ENCODE measurements at places on chromosomes 13 and 19.

GRCh38 chr19:13195678-13196077 lies 45.5 kb downstream of the IER2 start:
- DNase-seq = peak; percentile 78

GRCh38 chr13:49625392-49626079 lies 2.8 kb upstream of the ARL11 start:
- DNase-seq = no peak

- DNase-seq = no peak
Observed at GRCh38 chr13:36261976-36262375, 35.6 kb downstream of the CCDC169 start.

GRCh38 chr13:110359840-110360301 lies 52.8 kb downstream of the COL4A2 start:
- no peak for DNase-seq

DNA sequence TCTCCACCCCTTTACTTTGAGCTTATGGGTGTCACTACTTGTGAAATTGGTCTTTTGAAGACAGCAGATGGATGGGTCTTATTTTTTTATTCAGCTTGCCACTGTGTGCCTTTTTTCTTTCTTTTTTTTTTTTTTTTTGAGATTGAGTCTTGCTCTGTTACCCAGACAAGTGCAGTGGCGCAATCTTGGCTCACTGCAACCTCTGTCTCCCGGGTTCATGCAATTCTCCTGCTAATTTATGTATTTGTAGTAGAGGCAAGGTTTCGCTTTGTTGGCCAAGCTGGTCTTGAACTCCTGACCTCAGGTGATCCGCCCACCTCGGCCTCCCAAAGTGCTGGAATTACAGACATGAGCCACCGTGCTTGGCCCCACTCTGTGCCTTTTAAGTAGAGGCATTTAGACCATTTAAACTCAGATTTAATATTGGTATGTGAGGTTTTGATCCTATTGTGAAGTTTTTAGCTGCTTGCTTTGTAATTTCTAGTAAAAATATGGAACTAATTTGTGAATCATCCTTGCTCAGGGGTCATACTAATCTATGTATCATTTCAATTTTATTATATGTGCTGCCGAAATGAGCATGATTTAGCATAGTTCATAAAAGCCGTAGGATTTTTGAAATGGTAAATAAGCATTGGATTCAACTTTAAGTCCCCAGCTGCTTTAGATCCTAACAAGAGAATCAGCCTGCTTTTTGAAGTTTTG lies 584.5 kb downstream of the SLITRK1 start:
- DNase-seq = no peak

GRCh38 chr13:112849500-112849899 lies 119.5 kb upstream of the MCF2L start:
- DNase-seq = no peak

DNA sequence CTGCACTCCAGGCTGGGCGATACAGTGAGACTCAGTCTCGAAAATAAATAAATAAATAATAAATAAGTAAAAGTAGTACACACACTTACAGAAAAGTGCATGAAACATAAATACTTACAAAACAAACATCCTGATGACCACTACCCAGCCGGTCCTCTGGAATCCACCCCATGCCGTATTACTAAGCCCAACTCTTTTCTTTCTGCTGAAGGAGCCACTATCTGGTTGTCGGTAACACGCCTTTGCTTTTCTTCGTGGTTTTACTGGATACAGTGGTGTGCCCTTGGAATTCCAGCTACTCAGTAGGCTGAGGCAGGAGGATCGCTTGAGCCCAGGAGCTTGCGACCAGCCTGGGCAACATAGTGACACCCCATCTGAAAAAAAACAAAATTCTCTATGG lies 39.4 kb downstream of the CELF5 start:
- DNase-seq = no peak

DNA sequence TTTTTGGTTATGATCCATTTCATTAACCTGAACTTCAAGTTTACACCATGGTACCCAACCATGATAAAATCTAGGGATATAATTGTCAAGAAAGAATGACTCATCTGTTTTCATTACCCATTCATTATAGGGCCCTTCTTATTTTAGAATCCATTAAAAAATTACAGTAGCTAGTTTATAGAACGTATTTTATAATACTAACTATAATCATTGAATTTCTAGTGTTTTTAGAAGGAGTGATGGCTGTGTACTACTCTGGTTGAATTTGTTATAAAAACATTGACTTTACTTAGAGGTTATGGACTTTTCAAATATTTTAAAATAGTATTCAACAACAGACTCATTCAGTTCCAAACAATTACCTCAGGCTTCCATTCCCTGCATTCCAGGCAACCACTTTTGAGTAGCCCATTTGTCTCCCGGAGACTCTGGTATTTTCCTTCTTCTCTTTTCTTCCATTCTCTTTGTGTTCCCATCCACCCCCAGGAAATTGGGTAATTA lies 71.9 kb upstream of the KLF12 start:
- no peak for DNase-seq

- DNase-seq = no peak
Observed at GRCh38 chr13:45432737-45433380, 14.7 kb upstream of the SLC25A30 start.

GRCh38 chr19:32396046-32396652 lies 9.4 kb upstream of the DPY19L3 start:
- DNase-seq = no peak

- DNase-seq = no peak
Observed at GRCh38 chr13:99465454-99465853, 35.8 kb upstream of the TM9SF2 start.

- no peak for DNase-seq
Observed at GRCh38 chr19:4449639-4450028, 8.0 kb downstream of the UBXN6 start.

GRCh38 chr13:50370303-50370950 lies 355.2 kb downstream of the KCNRG start:
- no peak for DNase-seq

DNA sequence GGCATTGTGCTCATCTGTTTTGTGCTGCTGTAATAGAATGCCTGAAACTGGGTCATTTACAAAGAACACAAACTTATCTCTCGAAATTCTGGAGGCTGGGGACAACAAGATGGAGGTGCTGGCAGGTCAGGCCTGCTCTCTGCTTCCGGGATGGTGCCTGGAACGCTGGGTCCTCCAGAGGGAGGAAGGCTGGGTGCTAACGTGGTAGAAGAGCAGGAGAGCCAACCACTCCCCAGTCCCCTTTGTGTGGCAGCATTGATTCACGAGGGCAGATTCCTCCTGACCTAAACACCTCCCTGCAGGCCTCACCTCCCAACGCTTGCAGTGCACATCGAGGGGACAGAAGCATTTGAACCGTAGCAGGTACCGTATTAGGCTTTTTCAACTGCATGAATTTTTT lies 34.1 kb upstream of the TFDP1 start:
- DNase-seq = no peak

DNA sequence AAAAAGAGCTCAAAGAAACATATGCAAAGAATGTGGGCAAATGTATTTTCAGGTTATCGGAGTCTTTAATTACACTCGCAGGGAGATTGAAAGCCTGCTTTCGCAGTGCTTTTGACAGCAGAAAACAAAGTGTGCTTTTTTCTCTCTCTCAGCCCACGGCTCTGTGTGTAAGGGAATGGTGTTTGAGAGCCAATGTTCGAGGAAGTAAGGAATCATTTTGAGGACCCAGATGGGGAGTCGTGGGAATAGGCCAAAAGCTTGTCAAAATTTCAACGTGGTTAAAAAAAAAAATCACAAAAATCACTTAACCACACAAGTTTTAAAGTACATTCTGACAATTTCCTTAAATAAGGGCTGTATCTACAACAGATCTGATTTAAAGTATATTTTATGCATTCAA lies 197.1 kb upstream of the IRS2 start:
- no peak for DNase-seq

DNA sequence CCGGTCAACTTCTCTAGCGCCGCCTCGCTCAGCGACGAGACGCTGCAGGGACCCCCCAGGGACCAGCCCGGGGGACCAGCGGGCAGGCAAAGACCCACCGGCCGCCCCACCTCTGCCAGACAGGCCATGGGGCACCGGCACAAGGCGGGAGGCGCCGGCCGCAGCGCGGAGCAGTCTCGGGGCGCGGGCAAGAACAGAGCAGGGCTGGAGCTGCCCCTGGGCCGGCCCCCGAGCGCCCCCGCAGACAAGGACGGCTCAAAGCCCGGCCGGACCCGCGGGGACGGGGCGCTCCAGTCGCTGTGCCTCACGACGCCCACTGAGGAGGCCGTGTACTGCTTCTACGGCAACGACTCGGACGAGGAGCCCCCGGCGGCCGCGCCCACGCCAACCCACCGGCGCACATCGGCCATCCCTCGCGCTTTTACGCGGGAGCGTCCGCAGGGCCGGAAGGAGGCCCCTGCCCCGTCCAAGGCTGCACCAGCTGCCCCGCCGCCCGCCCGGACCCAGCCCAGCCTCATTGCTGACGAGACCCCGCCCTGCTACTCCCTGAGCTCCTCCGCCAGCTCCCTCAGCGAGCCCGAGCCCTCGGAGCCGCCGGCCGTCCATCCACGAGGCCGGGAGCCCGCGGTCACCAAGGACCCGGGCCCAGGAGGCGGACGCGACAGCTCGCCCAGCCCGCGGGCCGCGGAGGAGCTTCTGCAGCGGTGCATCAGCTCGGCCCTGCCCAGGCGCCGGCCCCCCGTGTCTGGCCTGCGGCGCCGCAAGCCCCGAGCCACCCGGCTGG lies 11.3 kb downstream of the C19orf25 start:
- DNase-seq = no peak

GRCh38 chr13:53201454-53202225 lies 173.0 kb downstream of the OLFM4 start:
- DNase-seq = peak; percentile 12

GRCh38 chr13:111968336-111969010 lies 98.5 kb upstream of the SOX1 start:
- no peak for DNase-seq

GRCh38 chr13:44373601-44374347 lies at the start of gene SERP2:
TSS of gene SERP2 (plus strand) at chr13:44373824. CDS start at chr13:44374026, 202 bp downstream.
- no peak for DNase-seq

DNA sequence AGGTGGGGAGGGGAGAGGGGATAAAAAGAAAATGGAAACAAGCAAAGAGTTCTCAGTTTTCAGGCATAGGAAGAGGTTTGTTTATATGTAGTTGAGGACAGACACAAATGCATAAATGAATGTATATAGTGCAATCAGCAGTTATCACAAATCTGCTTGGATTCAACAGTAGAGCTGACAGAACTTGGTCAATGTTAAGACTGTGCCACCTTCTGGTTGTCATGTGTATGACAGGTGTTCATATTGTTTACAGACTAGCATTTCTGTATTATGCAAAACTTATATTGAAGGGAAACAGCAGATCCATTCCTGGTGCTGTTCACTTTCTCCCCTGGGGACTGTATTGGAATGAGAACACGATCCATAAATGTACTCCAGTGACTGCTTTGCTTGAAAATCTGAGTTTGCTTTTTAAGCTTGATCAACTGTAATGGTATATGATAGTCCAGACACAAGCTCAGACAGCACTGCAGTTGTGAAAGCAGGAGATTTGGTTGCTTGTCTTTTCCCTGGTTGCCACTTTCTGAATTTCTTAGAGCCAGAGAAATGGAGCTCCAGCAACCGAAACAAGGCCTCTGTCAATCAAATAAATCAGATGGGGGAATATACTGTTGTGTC lies 319.5 kb upstream of the OBI1 start:
- peak; percentile 36 for DNase-seq

- peak; percentile 87 for DNase-seq
Observed at GRCh38 chr19:584240-585001, 5.3 kb upstream of the HCN2 start.

DNA sequence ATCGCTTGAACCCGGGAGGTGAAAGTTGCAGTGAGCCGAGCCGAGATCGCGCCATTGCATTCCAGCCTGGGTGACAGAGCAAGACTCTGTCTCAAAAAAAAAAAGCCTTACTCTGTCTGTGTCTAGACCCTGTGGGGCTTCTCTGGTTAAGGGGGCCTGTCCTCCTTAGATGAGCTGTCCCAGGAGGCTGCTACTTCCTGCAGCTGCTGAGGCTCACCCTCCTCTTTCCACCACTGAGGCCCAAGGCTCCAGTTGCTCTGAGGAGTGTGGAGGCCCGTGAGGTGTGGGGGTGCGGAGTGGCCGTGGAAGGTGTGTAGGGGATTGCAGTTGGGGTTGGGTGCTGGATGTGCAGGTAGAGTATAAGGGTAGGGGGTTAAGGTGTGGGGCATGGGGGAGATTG lies 22.1 kb upstream of the RASA3 start:
- DNase-seq = no peak

GRCh38 chr19:29217616-29218015 lies 4.7 kb upstream of the UQCRFS1 start:
- no peak for DNase-seq

DNA sequence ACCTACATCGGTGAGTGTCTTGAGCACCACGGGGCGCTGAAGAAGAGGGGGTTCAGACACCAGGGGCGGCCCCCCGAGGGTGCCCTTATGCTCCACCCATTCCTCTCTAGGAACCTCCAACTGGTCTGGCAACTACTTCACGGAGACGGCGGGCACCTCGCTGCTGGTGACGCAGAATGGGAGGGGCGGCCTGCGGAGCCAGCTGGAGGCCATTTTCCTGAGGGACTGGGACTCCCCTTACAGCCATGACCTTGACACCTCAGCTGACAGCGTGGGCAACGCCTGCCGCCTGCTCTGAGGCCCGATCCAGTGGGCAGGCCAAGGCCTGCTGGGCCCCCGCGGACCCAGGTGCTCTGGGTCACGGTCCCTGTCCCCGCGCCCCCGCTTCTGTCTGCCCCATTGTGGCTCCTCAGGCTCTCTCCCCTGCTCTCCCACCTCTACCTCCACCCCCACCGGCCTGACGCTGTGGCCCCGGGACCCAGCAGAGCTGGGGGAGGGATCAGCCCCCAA lies 12.1 kb downstream of the HIPK4 start:
- no peak for DNase-seq

DNA sequence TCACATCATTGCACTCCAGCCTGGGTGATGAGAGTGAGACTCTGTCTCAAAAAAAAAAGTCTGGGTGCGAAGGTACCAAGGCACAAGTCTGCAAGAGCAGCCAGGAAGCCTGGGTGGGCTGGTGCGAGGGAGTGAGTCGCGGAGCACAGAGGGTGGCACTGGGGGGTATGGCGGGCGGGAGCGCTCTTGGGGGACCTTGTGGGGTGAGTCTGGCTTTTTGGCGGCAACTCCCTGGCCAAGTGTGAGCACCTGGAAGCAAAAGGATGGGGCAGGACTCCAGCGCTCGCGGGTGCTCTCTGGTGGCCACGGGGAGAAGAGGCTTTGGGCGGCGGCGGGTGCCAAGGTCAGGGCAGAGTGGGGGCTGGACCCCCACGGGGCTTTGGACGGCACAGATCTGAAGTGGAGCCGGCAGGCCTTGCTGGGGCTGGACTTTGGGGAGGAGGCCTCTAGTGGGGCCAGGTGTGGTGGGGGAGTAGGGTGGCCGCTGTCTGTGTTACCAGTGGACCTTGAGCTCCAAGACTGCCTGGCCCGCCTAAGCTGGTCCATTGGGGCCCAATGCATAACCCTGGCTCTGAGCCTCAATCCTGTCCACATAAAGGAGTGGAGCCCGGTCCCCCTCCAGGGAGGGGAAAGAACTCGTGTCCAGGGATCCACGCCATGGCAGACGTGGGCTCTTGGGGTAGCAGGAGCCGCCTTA lies 1.6 kb downstream of the P2RY11 start:
- peak; percentile 73 for DNase-seq

- DNase-seq = peak; percentile 83
Observed at GRCh38 chr13:99086267-99087097, 108.6 kb upstream of the DOCK9 start.

Data from GM13976 (cell line).